ENCODE measurements at places on chromosomes 5 and 9.

- DNase-seq, result no peak
Measured at GRCh38 chr5:53549792-53550191, 10.6 kb upstream of the NDUFS4 start.

DNA sequence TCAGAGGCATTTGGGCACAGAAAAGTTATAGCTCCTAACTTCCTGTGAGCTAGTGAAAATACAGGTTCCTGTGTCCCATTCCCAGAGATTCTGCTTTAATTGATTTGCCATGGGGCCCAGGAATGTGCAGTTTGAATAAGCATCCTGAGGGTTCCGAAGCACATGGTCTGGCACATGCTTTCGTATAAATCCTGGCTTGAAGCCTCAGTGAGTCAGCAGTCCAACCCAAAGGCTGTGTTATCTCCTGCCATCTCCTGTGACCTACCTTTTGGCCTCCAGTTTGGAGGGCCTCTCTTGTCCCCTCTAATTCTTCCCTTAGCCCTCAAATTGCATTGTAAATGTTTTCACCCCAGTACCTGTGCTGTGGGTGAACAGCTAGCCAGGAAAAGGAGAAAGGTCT is 183.8 kb downstream of the NR3C1 start:
- no peak for DNase-seq

- no peak for DNase-seq
Measured at GRCh38 chr9:136623016-136623841, 39.5 kb upstream of the EGFL7 start.

- no peak for DNase-seq
Measured at GRCh38 chr5:149175346-149176105, 34.2 kb downstream of the ABLIM3 start.

GRCh38 chr5:115336964-115337363 is 40.5 kb upstream of the CCDC112 start:
- no peak for DNase-seq

- no peak for DNase-seq
Measured at GRCh38 chr5:520196-520849, 3.9 kb downstream of the SLC9A3 start.

- no peak for DNase-seq
Measured at GRCh38 chr9:127280880-127281660, 16.5 kb downstream of the GARNL3 start.

GRCh38 chr5:40575921-40576320 is 103.8 kb upstream of the PTGER4 start:
- no peak for DNase-seq

- DNase-seq, result no peak
Measured at GRCh38 chr9:38671748-38672147, 48.2 kb downstream of the FAM240B start.

DNA sequence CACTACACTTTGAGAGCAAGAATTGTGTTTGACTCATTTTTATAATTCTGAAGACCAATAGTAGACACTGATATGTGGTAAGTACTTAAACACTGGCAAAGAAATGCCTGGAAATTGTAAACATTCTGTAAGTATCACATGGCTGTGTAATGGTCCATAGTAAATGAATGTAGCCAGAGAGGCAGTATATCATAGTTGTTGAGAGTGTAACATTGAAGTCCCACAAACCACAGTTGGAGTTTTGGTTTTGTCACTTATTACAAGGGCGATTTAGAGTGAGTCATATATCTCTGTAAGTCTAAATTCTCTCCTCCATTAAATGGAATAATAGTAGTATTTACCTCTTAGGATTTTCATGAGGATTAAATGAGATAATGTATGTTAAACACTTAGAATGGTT is 181.1 kb upstream of the MEF2C start:
- DNase-seq, result no peak

GRCh38 chr5:75890546-75890945 is 173.3 kb upstream of the POC5 start:
- no peak for DNase-seq

DNA sequence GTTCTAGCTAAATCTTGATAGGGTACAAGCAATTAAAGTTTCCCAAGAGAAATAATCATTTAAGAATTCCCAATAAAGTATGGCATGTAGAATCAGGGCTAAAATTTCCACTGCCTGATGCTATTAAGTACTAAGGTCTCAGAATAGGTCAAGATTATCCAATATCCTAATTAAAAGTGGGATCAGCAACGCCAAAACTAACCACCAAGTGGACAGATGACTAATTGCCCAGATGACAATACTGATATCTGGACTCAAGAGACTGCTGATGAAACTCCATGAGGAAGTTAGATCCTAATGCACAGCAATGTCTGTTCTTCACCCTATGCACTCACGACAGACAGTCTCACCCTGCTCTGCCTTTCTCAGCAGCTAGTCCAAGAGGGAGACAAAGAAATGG is 14.3 kb downstream of the DEPDC1B start:
- DNase-seq, result no peak

GRCh38 chr5:95921501-95921900 is 40.1 kb downstream of the ELL2 start:
- no peak for DNase-seq

DNA sequence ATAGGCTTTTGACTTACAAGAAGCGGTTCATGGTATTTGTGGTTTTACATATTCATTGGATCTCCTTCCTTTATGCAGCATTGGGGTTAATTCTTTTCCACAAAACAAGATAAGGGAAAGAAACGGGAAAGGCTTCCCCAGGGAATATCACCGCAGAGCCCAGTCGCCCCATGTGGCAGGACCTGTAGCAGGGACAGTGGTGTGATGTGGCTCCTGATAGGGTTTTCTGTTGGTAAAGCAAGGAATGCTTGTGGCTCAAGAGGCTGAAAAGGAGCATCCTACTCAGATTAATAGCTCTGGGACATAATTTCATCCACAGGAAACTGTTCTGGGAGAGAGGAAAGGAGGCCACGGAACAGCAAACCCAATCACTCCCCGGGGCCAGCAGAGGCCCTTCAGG is 699.9 kb downstream of the MTRR start:
- DNase-seq, result no peak

DNA sequence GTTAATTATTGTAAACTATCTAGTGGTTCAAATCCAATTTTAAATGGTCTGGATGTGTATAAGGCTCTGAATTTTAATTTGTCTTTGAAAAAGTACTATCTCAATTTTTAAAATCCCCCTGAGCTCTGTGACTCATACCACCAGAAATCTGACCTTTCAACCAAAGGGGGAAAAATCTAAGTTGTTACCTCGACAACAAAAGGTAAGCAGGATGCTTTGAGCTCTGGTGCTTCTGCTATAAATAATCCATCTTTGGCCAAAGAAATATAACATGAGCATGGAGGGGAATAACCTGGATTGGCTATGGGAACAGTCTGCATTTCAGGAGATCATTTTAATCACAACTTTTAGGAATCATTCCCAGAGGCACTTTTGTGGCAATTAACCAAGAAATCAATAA is 76.3 kb upstream of the PCSK1 start:
- DNase-seq, result no peak

- DNase-seq, result no peak
Measured at GRCh38 chr5:175124821-175125220, 319.2 kb downstream of the DRD1 start.

DNA sequence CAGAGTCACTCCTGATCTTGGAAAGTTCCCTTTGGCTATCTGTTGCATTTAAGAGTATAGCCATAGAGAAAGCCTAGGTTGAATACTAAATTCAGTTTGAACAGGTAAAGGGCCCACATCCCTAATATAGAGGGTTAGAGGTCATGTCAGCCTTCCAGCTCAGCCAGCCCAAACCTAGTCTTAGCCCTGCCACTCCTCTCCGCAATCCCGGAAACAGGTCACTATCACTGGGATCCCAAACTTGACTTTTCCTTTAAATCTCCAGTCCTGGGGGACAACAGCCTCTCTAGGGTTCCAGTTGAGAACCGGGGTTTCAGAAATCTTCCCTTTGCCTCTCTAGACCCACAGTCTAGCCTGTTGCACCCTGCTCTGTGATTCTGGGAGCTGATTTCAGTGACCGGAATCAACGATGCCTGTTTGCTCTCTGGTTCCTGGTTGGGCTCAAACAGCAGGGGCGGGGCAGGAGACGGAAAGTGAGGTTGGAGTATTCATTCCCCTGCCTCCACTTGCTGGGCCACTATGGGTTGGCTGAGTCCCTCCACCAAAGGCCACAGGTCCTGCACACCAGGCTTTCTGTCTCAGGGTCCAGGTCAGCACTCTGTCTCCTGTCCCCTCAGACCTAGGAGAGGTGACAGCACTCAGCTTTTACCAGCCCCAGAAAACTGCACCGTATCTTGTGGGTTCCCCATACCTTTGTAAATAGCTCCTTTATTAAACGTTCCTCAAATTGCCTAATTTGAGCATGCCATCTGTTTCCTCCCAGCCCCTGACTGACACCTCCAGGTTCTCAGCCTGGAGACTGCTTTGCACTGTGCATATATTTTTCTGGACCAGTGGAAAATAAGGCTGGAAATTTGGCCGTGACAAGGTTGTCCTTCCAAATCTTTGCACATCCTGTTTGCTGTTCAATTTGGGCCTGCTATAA is 23.8 kb upstream of the CPEB4 start:
- no peak for DNase-seq

GRCh38 chr9:73165911-73166310 is 14.2 kb downstream of the ANXA1 start:
- DNase-seq, result no peak

DNA sequence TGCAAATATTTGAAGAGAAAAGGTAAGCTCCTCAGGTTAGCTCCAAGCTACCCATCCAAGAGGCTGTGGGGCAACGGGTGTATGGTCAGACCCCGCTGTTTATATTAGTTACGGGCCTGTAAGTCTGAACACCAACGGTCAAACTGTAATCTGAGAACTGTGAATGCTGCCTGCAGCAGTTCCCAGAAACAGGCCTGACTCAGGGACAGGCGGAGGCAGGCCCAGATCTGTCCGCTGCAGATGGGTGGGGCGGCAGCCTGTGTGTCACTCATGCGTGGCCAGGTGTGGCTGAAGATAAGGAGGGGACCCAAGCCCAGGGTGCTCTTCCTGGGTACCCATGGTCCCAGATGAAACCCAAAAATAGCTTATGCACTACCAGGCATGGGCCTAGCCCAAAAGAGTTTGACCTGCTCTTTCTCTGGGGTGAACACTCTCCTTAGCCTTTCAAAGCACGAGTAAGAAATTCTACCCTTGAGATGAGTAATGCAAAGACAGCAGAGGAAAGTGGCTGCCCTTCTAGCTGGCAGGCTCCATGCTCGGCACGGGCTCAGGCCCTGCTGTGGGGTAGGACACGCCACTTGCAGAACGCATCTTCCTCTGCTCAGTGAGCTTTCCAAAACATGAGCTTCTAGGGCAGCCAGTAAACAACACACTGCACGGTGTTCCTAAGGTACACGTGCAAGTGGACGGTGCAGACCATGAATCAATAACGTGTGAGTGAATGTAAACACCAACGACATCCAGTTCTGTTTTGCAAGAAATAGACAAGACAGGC is 9.1 kb downstream of the UBAC1 start:
- no peak for DNase-seq

All from left renal pelvis (tissue), 4 donors.